ENCODE measurements at places on chromosomes 3 and 15.
A peak's percentile ranks its signal among the peaks of the same experiment; 100 is the strongest.

DNA sequence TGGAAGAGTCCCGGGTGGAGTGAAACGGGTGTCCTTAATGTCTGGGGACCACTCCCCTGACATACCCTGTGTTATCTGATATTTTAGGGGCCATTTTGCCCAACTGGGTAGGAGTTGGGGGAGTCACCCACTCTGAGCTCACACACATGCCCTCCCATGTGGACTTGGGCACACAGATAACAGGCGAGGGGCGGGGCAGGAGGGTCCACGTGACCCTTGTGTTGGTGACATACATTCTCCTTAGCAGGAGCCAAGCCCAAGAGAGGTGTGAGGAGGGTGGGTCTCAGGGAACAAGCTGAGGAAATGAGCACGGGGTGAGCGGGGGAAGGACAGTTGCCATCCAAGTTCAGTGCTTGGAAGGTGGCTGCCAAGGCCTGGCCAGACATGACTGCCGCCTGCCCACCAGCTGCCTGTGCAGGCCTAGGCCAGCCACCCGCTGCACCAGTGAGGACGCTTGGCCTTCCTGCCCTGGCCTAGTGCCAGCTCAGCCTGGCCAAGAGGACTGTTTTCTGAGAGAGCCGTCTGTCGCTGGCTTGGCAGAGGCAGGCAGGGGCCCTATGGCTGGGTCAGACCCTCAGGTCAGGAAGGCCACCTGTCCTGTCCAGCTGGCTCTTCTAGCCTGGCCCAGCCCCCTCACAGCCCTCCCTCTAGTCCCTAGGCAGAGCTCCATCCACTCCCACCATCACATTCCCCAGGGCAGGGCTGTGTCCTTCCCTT is 31.3 kb upstream of the TMEM115 start:
- no peak for DNase-seq

- DNase-seq: no peak
Measured at GRCh38 chr3:144875211-144875610, 903.6 kb downstream of the DIPK2A start.

GRCh38 chr3:178139116-178139515 is 397.1 kb upstream of the KCNMB2 start:
- DNase-seq: no peak

DNA sequence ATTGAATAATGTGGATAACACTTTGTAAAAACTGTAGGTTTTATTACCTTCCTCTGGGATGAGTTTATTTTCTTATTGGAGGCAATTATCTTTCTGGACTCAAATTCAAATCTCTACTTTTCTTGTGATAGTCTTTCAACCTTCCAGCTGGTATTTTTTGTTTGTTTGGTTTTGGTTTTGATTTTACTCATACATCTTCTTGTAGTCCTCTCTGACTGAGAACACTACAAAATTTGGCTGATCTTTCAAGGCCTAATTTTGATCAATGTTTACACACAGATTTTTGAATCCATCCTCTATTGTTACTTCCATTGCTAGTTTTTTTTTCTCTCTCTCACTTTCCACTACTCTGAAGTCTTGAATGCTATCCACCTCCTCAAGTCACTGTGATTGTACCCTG is 303.8 kb upstream of the NECTIN3 start:
- DNase-seq: no peak

- DNase-seq: peak; percentile 31
Measured at GRCh38 chr15:42194513-42194912, 13.6 kb downstream of the VPS39 start.

DNA sequence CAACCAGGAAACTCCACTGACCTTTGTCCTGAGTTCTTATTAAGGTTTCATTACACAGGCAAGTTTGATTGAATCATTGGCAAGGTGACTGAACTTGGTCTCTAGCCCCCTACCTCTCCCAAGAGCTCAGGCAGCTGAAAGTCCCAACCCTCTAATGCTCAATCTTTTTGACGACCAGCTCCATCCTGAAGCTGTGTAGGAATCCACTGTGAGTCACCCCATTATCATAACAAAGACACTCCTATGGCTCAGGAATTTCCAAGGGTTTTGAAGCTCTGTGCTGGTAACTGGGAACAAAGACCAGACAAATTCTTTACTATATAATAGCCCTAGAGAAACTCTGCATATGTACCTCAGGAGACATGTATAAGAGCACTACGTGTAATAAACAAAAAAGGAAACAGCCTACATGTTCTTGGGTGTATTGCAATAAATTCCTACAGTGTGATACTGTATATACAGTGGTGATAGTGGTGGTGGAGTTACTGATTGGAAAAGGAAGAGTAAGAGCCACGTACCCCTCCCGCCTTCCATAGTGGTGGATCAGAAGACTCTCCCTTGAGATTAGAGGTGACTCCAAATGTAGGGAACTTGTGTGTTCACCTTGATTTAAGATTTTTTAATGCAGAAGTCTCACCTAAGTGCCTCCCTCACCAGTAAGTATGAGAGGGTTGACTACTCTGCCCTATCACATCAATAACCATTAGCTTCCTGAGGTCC is 116.6 kb downstream of the ST8SIA2 start:
- DNase-seq: no peak

- no peak for DNase-seq
Measured at GRCh38 chr3:13522236-13522635, 26.7 kb upstream of the FBLN2 start.

DNA sequence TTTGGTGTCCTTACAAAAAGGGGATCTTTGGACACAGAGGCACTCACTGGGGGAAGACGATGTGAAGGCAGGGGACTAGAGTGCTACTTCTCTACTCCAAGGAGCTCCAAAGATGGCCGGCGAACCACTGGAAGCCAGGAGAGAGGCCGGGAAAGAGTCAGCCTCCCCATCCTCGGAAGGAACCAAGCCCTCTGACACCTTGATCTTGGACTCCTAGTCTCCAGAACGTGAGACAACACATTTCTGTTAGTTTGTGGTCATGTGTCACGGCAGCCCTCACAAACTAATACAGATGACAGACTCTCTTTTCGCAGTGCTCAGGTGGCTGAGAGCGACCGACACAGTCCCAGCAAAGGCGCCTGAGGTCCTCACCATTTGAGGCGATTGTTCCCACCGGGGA is 24.4 kb upstream of the ATP2B2 start:
- DNase-seq: no peak

- no peak for DNase-seq
Measured at GRCh38 chr3:72257738-72258137, 472.8 kb upstream of the PROK2 start.

DNA sequence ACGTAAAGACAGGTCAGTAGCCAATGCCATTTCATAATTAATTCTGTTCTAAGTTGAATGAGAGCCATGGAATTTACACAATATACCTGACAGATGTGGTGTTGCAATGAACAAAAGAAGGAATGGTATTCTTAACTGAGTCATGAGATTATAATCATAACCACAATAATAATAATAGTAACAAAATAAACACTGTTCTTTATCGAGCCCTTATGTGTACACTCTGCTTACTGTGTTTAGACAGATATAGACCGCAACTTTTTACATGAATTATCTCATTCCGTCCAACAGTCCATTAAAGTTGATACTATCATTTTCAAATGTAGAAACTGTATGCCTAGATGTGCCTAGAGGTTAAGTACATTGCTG is 28.2 kb upstream of the SCAANT1 start:
- DNase-seq: no peak

- DNase-seq: no peak
Measured at GRCh38 chr15:88800738-88801137, 2.5 kb upstream of the ACAN start.

DNA sequence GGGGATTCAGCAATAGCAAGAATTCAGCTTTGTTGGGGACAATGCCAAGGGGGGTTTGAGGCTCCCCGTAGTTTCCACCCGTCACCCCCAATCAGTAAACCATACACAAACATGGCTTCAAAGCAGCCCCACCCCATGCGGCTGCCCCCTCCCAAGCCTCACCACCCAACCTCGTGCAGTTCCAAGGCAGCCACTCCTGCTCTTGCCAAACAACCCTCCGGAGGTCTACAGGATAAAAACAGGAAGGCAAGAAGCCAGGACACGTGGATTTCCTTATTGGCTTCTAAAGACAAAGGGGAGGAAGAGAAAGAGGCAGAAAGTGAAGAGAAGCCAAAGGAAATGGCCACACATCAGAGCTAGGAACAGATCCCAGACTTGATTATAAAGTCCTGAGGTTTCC is 121.1 kb downstream of the SHQ1 start:
- DNase-seq: no peak

GRCh38 chr15:51129535-51130188 is 35.0 kb upstream of the TNFAIP8L3 start:
- no peak for DNase-seq

DNA sequence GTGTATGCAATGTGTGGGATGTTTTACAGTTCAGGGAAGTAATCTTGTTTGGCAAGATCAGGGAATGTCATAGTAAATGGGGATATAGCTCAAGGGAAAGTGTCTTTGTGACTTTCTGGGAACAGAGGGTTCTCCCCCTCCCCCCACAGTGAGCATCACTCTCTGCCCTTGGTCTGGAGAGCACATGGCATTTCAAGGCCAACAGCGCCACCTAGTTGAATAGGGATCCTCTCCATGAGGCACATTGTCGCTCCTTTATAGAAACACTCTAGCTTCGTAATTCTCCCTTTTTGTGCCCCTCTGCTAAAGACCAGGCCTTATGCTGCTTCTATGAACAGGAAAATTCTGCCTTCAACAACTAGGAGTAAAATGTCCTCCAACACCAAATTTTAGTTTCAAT is 37.1 kb upstream of the ARNT2 start:
- no peak for DNase-seq

- no peak for DNase-seq
Measured at GRCh38 chr3:100129941-100130340, 15.6 kb upstream of the FILIP1L start.

GRCh38 chr15:90520365-90520764 is 9.4 kb upstream of the CRTC3 start:
- no peak for DNase-seq

GRCh38 chr3:194387276-194387675 is 11.8 kb downstream of the GP5 start:
- no peak for DNase-seq

- DNase-seq: no peak
Measured at GRCh38 chr3:10474275-10474646, 31.1 kb downstream of the ATP2B2 start.

DNA sequence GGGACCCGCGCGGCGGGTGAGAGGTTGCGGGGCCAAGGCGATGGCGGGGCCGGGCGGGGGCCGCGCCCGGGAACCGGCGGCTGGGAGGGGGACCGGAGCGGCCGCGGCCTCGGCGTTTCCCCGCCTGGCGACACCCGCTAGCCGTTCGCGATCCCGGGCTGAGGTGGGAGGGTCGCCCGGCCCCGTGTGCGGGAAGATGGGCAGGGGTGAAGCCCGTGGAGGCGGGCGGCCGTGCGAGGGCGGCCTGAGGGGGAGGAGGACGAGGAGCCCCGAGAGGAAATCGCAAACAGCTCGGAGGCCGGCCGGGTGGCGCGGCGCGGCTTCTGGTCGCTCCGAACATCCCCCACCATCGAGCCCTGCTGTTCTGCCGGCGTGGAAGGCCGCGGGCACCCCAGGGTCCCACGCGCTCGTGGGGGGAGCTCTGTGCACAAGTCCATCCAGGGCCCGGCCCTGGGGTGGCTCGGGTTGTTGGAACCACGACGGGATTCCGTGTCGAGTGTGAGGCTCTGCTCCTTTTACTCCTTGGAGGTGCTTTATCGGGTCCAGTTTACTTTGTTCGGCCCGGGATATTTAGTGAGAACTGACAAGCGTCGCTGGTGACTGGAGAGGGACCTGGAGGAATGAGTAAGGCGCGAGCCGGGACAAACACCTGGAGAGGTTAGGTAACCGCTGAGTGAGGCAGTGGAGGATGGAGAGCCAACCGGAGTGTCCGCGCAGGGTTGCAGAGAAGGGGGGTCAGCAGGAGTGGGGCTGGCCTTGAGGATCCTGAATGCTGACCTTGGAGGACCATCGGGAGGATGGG is 728 bp downstream of the CRTC3 start:
- no peak for DNase-seq

- no peak for DNase-seq
Measured at GRCh38 chr3:109072194-109072593, 45.7 kb downstream of the MORC1 start.

GRCh38 chr15:66778314-66778665 is 76.3 kb downstream of the SMAD6 start:
- DNase-seq: no peak

DNA sequence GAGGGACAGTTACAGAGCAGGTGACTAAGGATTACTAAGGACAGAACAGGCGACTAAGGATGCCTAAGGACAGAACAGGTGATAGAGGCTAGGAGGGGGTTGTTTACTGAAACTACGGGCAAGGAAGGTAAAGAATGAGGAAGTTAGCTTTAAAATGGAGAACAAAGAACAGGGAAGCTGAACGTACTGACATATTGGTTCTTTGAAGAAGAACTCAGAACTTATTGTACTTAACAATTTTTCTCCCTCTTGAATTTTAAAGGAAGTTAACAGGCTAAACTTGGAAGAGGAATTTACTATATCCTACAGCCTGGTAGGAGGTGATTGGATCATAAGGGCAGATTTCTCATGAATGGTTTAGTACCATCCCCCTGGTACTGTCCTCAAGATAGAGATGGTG is 290.2 kb downstream of the SHQ1 start:
- no peak for DNase-seq

All from omental fat pad (tissue), 4 donors.